Fibroblast of skin of back (primary cell): ENCODE measurements at places on chromosomes 5 and 9.

GRCh38 chr5:36552651-36553393 is 53.6 kb upstream of the SLC1A3 start:
- peak; percentile 57 for DNase-seq

GRCh38 chr5:17238521-17239041 is 21.1 kb downstream of the BASP1 start:
- DNase-seq, result peak; percentile 90

GRCh38 chr9:4547016-4547415 is 56.7 kb downstream of the SLC1A1 start:
- DNase-seq, result peak; percentile 69

DNA sequence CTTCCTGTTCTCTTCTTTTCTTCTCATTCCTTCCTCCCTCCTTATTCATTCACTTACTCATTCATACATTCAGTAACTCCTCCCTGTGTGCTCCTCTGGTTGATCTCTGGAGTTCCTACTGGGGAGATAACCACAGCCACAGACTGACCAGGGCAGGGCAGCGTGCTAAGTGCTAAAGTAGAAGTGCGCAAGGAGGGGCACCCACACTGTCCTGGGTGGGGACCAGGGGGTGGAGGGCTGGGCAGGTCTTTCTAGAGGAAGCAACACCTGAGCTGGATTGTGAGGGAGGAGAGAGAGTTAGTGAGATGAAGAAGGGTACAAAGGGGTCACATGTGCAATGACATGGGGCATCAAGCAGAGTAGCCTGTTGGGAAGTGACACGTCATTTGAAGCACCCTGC is 13.8 kb downstream of the ENHO start:
- no peak for DNase-seq

GRCh38 chr9:117952581-117952980 is 248.4 kb downstream of the TLR4 start:
- DNase-seq, result no peak

DNA sequence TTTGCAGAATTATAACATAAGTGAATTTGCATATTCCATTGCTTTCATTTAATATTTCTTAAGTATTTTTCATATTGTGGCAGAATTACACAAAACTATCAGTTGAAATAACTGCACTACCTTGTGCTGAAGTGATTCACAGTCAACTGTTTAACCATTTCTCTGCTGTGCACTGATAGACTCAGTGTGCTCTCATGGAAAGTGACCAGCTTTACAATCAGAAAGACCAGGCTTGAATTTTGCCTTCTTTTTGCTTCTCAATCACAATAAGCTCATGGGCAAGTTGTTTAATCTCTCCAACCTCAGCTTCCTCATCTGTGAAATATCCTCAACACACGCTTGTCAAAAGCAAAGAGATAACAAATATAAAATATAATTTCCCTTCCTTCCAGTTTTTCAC is 18.3 kb downstream of the CDK5RAP2 start:
- DNase-seq, result no peak

GRCh38 chr5:159104051-159104651 is 4.4 kb upstream of the EBF1 start:
- peak; percentile 69 for DNase-seq

- DNase-seq, result no peak
Observed at GRCh38 chr5:64295101-64295500, 129.5 kb downstream of the RNF180 start.

DNA sequence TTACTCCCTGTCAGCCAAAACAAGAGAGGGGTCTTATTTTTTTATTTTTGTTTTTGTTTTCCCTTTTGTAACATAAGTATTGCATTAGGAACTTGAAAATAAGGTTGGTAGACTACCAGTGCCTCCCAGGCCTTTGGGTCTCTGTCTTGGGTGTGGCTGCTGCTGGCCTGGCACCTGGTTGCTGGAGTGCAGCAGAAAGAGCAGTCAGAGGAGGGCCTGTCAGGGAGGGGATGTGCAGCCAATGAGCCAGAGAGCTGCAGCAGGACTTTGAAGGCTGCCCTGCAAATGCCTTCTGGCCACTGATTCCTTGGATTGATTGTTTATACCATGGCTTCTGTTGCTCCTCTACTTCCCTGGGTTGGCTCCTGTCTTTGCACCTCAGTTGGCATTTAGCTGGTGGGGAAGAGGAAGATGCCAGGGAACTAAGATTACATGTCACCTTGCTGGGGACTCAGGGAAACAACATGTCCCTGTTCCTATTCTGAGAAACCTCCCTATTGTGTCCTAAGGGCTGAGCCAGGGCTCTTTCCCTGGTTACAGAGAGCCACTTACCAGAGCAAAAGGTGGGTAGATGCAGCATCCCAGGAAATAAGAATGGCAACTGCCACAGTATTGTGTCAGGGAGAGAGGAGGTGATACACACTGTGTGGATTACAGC is 66.6 kb downstream of the ANGPTL2 start:
- DNase-seq, result no peak

DNA sequence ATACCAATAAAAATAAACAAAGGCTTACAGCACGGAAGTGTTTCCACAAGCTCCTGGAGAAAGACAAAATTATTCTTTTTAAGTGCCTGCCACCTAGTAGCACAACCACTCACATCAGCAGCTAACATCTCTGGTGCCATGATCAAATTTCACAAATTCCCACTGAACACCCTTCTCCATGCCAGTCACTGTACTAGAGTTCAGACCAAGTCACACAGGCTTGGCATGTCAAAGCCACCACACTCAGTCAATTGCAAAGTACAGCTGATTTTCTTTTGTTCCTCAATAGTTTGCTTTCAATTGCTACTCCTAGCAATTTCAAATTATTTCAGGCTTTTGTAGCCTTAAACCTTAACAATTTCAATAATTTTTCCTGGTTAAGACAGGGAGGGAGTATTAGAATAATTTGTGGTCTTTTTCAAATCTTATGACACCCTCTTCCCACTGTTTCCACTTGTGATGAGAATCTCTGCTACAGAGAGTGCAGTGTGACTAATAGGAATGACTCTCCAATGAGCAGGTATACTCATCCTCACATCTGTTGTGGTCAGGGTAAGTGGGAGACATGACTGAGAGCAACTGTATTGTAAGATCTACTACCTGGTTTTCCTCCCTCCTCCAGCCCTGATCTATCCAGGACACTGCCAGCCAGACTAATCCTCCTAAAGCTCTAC is 46.2 kb downstream of the RNF145 start:
- peak; percentile 60 for DNase-seq

GRCh38 chr9:32260151-32260862 is 124.1 kb upstream of the ACO1 start:
- no peak for DNase-seq

GRCh38 chr9:115633104-115633503 is 515.1 kb upstream of the TNC start:
- DNase-seq, result peak; percentile 53

GRCh38 chr9:123073991-123074422 is 40.5 kb downstream of the GPR21 start:
- peak; percentile 83 for DNase-seq

DNA sequence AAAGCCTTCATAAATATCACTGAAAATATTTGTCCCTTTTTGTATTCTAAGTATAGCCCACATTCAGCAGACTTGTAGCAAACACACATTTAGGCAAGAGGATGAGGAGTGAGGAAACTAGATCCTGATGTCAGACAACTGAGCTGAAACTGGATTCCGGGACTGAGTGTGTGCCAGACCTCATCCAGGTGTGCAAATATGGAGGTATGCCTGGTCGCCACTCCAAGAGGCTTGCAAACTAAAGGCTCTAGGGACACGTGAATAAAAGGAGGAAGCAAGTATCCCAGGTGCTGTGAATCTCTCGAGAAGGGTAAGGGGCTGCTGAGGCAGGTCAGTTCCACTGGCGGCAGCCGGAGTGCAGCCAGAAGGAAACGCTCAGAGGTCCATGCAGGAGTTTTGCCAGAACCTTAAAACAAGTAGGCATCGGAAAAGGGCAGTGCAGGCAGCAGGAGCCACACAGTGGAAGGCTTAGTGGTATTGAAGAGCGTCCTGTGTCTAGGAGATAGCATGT is 77.4 kb upstream of the ALDH1B1 start:
- DNase-seq, result no peak

DNA sequence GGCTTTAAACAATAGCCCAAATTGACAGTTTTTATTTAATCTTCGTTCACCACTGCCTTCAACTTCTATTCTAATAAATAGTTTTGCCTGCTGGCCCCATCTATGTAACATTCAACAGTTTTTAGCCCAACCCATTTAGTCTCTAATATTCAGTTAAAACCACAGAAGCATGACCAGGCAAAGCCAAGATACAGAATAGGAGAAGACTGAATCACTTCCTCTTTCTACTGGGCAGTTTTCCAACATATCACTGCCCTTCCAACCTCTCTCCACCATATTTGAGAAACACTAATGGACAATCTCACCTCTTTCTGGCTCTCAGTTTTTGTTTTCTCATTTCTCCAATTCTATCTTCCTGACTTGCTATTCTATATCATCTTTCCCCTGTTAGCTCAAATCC is 352.9 kb downstream of the DNAH5 start:
- DNase-seq, result peak; percentile 83

DNA sequence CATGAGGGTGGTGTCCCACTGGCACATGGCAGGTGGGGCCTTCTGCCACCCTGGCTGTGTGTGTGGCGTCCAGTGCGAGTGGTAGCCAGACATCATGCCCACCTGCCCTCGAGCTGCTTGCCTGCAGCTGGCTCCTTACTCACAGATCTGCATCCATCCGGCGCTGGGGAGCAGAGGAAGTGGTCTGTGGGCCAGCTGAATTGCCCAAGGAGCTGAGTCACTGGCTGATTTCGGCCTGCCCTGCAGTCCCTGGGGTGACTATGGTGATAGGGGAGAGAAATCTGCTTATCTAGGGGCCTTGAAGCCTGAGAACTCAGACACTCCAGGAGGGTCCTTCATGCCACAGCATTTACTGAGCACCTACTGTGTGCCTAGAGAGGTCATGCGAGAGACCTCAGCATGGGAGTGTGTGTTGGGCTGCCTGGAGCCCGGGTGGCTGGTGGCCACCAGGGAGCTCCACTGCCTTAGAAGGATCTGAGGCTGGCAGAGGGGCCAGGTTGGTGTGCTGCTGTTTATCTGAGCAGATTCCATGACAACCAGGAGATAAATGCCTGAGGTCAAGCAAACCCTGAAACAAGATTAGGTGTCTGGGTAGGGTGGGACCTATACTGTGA is 57.1 kb downstream of the SLC22A5 start:
- peak; percentile 95 for DNase-seq

GRCh38 chr9:126157423-126157822 is 169.2 kb upstream of the MVB12B start:
- DNase-seq, result no peak

DNA sequence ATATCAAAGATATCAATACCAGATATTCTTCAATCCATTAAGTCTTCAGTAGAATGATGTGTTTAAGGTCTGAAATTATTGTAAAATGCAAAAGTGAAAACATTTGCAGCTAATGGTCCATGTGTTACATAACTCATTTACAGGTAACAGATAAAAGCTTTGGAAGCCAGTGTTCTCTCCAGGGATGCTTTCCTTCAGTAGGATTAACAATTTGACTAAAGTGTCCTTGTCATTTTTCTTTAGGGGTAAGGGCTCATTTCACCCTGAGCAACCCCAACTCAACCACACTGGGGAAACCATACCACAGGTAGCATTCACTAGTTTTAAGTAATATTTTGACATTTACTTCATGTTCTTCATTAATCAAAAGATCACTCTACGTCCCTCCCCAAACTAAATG is 12.9 kb downstream of the HNRNPK start:
- DNase-seq, result no peak

DNA sequence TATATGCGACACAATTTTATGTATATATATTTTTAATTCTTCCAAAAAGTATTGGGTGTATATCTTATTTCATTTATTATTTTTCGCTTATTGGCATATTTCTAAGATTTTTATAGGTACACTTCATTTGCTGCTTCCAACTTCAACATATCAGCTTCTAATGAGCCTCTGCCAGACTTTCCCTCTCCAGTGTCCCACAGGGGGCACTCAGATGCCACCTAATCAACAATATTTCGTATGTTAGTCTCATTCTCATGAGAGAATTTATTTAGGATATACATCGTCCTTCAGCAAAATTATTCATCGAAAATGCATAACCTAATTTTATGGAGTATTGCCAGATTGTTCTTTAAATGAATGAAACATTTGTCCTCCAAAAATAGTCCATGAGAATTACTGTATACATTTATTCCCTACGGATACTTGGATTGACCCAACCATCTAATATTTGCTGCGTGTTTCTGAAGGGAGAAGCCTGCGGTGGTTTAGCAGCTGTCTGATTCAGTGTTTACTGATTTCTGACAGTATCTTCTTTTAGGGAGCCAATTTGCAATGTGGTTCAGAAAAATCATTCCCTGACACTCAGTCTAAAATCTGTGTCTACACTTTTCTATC is 100.6 kb upstream of the SELENOP start:
- peak; percentile 52 for DNase-seq

GRCh38 chr9:137542486-137542885 is 7.7 kb downstream of the PNPLA7 start:
- no peak for DNase-seq

DNA sequence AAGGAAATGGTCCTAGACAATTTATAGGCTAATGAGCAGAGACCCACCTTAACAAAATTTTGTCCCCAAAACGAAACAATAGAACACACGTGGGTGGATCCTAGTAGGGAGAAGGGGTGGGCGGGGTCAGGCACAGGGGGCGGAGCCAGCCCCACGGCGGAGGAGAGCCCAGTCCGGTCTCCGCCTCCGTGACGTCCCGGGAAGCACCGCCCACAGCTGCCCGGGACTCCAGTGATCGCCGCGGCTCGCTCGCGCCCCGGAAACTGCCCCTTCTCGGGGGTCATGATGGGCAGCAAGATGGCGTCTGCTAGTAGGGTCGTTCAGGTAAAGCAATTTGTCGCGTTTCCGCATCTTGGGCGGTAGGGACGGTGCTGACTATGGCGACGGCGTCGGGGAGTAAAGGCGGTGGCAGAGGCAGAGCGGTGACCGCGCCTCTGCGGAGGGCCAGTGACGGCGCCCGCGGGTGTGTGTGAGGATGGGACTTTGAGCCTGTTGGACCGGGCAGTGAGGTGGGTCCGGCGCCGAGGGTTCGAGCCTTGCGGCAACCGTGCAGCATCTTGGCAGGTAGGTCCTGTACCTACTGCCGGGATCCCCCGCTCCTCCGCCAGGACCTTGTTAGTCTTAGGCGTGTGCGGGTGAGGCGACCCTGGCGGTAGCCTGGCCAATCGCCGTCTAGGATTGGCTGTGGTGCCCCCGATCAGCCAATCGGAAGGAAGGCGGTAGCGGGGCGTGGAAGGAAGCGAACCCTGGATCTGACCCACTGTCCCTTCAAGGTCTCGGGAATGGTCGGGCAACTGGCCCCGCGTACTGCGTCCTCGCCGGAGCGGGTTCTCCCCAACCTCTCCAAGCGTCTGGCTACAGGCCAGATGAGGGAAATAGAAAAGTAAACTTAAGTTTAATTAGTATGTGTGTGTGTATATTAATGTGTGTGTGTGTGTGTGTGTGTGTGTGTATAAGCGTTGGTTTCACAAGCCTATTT is 16.8 kb upstream of the CDK7 start:
- peak; percentile 90 for DNase-seq
